ENCODE measurements at places on chromosomes 7 and 10.

- no peak for DNase-seq
These were observed 864.8 kb upstream of the AUTS2 start for GRCh38 chr7:68733219-68734153.

DNA sequence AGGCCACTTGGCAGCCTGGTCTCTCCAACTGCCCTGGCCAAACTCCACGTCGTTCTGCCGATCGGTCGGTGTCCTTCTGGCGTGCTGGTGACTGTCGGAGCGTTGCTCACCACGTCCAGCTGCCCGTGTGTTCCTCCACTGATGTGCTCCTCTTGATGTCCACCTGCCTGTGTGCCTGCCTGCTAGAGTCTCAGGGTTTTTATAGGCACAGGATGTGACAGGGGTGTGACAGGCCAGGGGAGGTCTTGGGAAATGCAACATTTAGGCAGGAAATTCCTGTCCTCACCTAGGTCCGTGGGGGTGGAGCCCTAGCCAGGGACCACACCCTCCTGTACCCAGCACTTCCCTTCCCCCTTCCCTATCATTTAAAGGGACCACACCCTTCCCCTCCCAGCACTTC is 25.2 kb upstream of the CFAP46 start:
- no peak for DNase-seq

DNA sequence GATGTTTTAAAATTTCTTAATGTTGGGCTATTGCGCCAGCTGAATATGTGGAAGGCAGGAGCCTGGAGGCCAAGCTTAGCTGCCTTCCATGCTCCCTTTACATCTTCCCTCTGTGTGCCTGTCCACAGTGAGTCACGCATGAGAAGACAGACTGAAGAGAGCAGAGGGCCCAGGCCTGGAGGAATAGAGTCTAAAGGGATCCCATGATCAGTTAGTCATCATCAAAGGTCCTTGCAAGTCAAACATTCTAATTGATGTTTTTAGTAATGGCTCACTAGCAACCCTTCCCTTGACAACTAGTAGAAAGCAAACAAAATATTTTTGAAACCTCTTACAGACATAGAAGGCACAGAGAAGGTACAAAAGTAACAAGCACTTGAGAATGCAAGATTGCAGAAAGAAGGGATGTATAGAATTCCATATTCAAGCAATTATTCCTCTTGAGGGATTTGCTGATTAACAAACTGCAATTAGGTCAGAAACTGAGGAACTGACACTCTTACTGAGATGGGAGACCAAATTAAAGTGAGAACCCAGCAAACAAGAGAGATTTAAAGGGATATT is 30.7 kb upstream of the APBB1IP start:
- no peak for DNase-seq

- DNase-seq: no peak
These were observed 422.7 kb downstream of the ARL4A start for GRCh38 chr7:13110107-13110506.

DNA sequence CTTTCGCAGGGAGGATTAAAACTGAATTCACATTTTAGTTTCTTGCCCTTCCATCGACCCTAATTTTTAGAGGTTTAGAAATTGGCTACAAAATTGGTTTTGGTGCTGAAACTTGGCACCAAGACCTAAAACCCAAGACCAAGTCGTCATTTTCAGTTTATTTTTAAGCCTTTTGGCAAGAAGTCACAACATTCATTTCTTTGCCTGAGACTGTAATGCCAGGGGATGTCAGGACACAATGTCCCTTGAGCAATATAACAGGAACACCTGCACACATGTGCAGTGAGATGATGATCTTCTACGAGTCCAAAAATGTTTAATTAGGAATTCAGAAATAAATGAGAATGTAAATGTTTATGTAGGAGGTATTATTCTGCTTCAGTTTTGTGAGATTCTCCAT is 335.4 kb upstream of the ANKRD30A start:
- DNase-seq: no peak

DNA sequence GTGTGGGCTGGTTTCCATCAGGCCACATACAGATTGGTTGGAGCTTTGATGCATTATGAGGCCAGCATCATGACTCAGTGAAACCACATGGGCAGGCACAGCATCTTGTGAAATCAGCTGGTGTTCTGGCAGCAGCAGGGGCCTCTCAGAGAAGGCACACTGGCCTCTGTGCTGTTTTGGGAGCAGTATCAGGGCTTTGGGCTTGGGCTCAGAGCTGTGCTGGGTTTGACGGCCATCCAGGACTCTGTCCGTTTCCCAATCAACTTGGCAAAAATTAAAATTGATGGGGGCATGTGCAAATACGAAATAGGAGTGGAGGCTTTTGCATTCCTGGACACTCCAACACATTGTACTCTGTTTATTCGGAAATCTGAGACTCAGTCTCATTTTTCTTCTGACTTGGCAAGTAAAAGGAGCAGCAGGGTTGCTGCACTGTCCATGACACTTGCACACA is 190.9 kb downstream of the BMPER start:
- no peak for DNase-seq

GRCh38 chr7:156650042-156650441 is 9.5 kb downstream of the RNF32 start:
- peak; percentile 78 for DNase-seq

DNA sequence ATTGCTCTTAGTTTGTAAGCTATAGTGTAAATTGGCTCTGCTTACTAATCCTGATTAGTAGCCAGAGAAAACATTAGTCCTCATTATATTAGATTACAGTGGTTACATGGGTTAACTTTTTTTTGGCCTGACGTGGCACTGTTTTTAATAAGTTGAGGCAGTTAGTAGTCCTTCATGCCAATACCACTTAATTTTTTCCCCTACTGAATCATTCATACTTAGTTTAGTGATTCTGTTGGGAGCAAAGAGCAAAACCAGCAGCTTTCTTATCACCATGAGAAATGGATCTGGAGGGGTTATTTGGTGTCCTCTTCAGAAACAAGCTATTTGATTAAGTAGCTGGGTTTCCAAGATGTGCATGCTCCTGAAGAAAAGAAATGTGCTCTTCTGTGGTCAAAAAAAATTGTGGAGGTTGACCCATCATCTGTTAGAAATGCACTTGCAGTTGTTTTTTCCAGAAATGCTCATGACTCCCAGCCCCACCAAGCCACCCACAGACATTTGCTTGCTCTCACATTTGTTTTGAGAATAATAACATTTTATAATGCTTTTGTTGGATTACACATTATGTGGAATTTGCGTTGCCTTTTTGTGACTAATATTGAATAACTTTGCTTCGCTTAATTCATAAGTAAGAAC is 258.5 kb downstream of the HDAC9 start:
- no peak for DNase-seq

DNA sequence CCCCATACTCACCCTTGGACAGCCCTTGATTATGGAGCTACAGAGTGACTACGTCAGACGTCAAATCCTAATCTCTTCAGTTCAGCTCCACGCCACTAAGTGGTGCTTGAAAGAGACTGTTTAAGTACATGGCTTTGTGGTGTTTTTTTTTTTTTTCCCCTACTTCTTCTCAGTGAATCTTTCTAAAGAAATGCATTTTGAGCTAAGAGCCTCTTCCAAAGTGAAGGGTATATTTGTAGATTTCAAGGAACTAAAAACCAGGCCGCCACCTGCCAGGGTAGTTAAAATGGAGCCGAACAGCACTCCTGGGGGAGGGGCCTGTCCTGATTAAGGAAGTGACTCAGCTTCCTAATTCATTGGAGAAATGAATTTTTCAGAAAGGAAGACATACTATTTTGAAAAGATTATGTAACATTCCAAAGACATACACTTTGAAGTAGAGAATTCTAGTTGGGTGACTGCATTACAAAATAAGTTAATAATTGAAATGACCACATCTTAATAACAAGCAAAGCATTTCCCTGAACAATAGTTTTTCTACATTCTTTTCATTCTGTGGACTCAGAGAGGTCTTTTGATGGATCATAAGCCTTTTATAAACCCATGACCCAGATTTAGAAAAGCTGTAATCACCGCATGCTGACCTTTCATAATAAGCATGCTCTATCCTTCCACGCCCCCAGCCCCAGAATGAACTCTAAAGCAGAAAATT is 20.6 kb upstream of the VPS41 start:
- DNase-seq: no peak

DNA sequence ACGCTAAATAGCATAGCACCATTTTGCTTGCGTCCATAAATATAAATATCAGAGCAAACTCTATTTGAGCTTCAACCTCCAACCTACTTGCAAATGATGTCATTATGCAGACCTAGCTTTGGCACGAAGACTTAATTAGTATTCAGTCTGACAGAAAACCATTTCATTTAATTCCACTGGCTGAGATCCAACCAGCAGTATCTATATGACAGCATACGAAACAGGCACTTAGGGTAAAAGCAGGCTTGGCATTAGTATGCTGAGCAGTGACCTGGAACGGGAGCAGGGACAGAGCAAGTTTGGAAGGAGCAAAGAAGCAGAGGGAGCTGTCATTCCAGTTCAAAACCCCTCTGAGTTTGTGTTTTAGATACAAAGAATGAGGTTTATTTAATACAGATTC is 312.5 kb upstream of the CHRM2 start:
- no peak for DNase-seq

DNA sequence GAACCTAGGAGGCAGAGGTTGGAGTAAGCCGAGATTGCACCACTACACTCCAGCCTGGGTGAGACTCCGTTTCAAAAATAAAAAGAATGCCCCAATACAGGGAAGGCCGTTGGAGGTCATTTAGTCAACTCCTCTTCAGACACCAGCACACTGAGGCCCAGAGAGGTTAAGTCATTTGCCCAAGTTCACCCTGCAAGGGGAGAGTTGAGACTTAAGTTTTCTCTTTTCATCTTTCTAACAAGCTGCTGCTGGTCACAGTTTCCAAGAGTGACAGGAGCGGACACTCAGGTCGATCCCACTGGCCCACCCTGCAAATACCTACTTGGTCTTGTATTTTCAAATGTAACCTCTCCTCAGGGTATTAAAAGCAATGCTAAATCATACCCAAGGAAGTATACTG is 30.4 kb upstream of the VCL start:
- no peak for DNase-seq

- peak; percentile 98 for DNase-seq
These were observed 6.9 kb upstream of the SH2B2 start for GRCh38 chr7:102279537-102280400.

- DNase-seq: no peak
These were observed 381.8 kb upstream of the NFE2L3 start for GRCh38 chr7:25770235-25770634.

GRCh38 chr7:111531993-111532392 is 30.3 kb downstream of the IMMP2L start:
- DNase-seq: no peak

- no peak for DNase-seq
These were observed 69.3 kb downstream of the AVL9 start for GRCh38 chr7:32564542-32564941.

GRCh38 chr10:35598379-35598778 is 6.8 kb upstream of the GJD4 start:
- no peak for DNase-seq

DNA sequence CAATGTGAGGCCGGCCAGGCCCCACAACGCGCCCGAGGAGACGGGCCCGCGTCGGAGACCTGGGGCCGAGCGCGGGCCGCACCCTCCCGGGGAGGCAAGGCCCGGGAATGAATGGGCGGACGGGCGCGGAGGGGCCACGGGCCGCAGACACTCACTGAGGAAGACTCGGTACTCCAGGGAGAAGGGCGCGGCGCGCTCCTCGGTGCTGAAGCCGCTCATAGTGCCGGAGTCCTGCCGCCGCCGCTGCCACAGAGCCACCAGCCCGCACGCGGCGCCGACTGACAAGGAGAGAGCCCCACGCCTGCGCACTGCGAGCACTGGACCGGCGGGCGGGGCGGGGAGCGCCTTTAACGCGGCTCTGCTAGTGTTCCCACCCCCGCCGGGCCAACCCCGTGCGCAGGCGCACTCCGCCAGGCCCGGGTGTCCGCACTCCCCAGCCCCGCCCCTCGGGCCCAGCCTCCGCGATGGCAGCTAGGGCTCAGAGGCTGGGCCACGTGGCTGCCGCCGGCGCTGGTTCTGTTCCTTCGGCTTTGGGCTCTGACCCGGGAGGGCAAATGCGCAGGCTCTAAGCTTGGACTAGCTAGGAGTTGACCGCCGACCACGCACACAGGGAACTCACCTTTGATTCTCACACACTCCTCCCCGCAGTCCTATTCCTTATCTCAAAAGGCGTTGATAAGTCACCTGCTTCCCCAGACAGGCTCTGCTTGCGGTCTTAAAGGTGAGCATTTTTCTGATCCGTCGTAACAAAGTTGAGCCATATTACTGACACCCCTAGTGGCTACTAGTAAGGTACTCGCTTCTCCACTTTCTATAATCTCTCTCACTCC is at the start of gene PPA1:
Gene PPA1 (minus strand): TSS at position 321 of the 830 bp plus-strand sequence. CDS start 102 bp downstream, at position 219.
- peak; percentile 100 for DNase-seq

- peak; percentile 34 for DNase-seq
These were observed 35.3 kb upstream of the IFRD1 start for GRCh38 chr7:112414855-112415490.

DNA sequence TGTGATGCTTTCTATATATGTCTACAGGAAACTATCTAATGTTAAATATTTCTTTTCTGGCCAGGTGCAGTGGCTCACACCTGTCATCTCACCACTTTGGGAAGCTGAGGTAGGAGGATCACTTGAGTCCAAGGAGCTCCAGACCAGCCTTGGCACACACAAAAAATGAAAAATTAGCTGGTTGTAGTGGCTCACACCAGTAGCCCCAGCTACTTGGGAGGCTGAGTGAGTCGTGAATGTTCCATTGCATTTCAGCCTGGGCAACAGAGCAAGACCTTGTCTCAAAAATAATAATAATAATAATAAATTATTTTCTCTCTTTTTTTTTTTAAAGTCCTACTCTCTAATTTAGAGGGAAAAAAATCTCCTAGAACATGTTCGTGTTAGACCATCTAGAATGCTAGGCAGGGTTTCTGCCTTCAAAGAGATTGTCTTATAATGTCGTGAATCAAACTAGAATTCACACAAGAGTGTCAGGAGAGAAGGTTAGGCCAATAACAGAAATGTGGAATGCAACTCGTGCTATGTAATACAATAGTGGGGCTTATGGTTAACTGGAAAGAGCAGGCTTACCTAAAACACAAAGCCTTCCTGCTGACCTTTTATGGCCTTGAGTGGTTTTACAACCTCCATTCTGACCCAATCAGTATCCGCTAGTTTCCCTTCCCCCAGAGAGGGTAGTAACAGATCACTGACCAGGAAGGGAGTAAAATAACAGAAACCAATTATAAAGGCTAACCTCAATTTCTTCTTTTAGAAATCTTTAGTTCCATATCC is 46.3 kb downstream of the MYOF start:
- DNase-seq: peak; percentile 58

DNA sequence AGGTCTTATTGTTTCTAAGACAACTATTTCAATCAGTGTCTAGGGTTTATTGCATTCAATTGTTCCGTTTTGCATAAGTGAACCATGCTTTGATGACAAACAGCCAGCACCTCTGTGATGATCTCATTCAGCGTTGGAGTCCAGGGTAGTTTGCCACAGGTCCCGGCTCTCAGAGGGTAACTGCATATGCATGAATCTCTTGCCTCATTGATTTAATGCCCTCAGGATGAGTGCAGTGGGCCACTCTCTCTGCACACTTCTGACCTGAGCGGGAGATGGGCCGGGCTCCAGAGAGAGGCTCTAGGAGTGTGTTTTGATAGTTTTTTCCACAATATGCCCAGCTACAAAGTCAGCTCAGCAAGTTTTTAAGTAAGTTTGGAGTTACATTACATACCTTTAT is 83.9 kb downstream of the HECW1 start:
- no peak for DNase-seq

- no peak for DNase-seq
These were observed 67.7 kb downstream of the GRK5 start for GRCh38 chr10:119275085-119275484.

All from H7 (cell line).